ENCODE measurements at places on chromosomes 13 and 19.
A peak's percentile ranks its signal among the peaks of the same experiment; 100 is the strongest.

DNA sequence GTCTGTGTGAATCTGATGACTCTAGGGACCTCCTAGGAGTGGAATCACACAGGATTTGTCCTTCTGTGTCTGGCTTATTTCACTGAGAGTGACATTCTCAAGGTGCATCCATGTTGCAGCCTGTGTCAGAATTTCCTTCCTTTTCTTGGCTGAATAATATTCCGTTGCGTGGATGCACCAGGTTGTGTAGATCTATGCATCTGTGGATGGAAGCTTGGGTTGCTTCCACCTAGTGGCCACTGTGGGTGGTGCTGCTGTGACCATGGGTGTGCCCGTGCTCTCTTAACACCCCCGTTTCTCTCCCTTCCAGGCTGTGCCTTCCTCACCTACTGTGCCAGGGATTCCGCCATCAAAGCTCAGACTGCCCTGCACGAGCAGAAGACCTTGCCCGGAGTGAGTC is 26.2 kb downstream of the CELF5 start:
- DNase-seq: peak; percentile 6

DNA sequence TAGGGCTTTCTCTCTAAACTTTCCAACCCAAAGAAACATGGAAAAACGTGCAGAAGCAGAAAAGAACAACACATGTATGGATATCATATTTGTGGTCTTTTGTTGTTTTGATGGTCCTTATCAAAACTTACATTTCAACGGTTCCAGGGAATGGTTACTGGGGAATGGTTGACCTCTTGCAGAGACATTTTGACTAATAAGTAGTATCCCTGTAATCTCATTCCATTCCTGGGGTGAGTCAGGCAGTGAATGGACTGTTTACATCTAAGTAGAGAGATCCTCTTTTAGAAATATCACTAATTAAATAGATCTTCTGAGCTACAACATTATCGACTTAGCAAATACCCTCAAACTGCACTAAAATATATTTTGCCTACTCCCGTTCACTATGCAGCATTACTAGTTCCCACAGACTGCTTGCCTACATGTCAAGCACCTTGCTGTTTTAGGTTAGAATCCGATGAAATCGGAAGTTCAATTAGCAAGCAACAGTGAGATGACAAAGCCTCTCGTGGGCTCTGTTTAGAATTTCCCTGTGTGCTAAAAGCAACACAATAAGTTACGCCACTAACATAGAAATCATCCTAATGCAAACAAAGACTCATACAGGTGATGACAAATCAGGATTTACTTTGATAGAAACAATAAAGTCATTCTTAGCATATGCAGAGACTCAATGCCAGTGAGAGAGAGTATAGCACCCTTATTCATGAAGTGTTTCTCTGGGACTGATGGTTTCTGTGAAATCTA is 797.7 kb upstream of the ARGLU1 start:
- DNase-seq: no peak

DNA sequence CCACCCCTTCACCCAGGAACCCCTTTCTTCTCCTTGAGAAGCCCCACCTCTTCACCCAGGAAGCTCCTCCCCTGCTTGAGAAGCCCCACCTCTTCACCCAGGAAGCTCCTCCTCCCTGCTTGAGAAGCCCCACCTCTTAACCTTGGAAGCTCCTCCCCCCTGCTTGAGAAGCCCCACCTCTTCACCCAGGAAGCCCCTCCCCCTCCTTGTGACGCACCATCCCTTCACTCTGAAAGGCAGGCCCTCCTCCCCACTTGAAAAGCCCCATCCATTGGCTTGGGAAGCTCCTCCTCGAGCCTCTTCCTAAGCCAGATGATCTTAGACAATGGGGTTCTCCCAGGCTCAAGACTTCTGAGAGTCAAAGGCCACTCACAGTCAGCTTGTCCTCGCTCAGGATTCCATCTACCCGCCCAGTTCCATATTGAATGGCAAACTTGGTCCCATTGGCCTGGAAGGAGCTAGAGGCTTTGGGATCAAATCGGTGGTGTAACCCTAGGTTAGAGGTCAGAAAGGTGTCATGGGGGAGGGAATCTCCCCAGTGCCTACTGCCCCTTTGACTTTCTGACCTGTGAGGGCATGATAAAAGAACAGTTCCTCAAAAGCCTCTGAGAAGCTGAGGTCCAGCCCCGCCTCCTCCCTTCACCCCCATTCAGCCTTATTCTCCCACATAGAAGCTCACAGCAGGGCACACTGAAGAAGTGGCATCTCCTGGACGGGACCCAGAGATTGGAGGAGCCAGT is 4.0 kb downstream of the NAPSA start:
- no peak for DNase-seq

GRCh38 chr13:77034881-77035280 is 7.9 kb upstream of the FBXL3 start:
- DNase-seq: no peak

GRCh38 chr13:44921931-44922758 is 67.1 kb downstream of the NUFIP1 start:
- peak; percentile 71 for DNase-seq

GRCh38 chr13:108494991-108495645 is 134.3 kb upstream of the MYO16 start:
- no peak for DNase-seq
